ENCODE measurements at places on chromosomes 2 and 18.

GRCh38 chr18:69897397-69898108, 50.1 kb downstream of the CD226 start:
- no peak for DNase-seq

GRCh38 chr18:75168619-75169018, 40.3 kb downstream of the PTGR3 start:
- no peak for DNase-seq

GRCh38 chr18:2971741-2972552, 41.0 kb downstream of the LPIN2 start:
- peak; percentile 46 for DNase-seq

DNA sequence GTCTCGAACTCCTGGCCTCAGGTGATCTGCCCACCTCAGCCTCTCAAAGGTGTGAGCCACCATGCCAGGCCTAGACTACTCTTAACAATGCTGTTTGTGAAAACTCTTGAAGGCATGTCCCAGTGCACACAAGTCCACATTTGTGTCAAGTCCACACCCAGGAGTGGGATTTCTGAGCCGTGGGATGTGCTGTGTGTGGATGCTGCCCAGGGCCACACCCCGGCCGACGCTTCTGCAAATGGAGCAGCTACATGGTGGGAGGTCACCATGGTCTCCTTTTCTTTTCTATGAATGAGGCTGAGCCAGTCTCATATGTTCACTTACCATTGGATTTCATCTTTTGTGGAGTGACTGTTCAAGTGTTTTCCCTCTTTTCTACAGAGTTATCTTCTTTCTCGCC, 15.8 kb downstream of the SNED1 start:
- DNase-seq: no peak

DNA sequence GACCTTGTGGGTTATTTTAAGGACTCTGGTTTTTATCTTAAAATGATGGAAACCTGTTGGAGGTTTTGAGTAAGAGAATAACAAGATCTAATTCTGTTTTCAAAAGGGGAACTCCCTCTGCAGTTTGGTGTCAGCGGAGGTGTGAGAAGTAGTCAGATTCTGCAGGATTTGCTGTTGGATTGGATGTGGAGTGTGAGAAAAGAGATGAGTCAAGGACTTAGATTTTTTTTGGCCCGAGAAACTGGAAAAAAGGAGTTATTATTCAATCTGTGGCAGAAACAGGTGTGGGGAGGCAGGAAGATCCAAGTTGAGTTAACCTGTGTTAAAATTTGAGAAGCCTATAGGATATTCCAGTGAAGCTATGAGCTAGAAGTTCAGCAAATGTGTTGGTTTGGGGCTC, 337.2 kb upstream of the FANCL start:
- no peak for DNase-seq
